ENCODE measurements at places on chromosomes 1 and 21.

- no peak for DNase-seq
Observed at GRCh38 chr1:198165927-198166647, 9.3 kb downstream of the NEK7 start.

DNA sequence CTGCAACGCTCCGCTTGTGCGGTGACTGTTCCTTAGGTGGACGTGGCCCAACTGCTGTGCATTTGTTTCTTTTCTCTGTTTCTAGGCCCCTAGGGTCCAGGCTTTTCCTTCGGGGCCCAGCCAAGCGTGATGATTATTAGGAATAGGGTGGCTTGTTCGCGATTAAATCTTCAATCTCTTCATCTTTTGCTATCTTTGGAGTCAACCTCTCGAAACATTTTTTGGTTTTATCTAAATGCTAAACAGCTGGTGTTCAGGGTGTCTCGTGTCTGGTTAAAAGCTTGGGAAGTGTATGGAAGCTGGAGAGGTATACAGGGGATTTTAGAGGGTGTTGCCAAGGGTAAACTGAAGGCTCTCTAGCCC lies 844 bp upstream of the PLD5 start:
- no peak for DNase-seq

DNA sequence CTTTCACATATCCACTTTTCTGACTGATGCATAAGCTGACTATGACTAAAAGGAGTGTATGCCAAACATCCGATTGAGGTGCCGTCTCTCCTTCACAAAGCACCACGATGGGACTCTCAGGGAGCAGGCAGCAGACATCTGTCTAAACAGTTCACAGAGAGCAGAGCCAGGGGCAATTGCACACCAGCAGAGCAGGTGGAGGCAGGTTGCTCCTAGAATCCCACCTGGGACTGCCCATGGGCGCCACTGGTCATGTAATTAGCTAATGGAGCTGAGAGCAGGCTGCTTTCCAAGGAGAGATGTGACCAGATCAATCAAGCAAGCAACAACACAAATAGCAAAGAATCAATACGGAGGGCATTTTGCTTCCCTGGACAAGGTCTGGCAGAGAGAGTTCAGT lies 30.5 kb upstream of the COA6 start:
- no peak for DNase-seq

- no peak for DNase-seq
Observed at GRCh38 chr1:78902641-78903040, 103.9 kb downstream of the ADGRL4 start.

DNA sequence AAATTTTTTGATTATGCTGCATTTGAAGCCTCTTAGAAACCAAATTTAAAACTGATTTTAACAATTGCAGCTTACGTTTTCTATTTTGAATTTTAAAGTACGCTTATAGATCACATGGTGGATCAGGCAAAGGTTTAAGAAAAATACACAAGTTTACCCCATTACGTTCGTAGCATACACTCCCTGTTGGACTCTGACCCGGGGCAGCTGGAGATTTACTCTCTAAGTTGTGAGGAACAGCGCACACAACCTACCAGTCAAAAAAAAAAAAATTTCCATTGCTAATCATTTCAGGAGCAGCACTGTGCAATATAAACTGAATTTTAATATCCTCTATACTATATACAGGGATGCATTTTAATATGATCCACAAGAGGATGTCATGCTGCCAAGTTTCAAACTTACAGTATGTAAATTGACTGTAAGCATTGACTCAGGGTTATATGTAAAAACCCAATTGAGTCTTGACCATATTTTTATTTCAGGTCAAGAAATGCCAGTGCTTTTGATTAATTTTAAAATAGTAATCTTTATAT lies 20.4 kb downstream of the CSDE1 start:
- no peak for DNase-seq

- no peak for DNase-seq
Observed at GRCh38 chr1:9352377-9353134, 59.9 kb downstream of the SPSB1 start.

DNA sequence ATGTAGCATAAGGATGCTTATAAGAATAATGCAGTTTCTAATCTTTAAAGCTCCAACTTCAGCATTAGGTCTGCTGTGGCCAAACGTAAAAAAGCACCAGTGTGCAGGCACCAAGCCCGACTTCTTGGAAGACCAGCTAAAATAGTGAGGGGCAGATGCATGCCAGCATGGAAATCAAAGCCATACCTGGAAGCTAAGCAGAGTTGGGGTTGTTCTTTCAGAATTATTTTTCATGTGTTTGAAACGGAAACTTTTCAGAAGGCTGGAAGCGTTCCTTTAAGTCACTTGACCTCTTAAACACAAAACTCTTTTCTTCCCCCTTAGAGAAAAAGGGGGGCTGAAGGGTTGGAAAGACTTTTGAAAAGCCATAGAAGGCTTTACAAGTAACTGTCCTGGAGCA lies 329.2 kb upstream of the C1orf87 start:
- no peak for DNase-seq

DNA sequence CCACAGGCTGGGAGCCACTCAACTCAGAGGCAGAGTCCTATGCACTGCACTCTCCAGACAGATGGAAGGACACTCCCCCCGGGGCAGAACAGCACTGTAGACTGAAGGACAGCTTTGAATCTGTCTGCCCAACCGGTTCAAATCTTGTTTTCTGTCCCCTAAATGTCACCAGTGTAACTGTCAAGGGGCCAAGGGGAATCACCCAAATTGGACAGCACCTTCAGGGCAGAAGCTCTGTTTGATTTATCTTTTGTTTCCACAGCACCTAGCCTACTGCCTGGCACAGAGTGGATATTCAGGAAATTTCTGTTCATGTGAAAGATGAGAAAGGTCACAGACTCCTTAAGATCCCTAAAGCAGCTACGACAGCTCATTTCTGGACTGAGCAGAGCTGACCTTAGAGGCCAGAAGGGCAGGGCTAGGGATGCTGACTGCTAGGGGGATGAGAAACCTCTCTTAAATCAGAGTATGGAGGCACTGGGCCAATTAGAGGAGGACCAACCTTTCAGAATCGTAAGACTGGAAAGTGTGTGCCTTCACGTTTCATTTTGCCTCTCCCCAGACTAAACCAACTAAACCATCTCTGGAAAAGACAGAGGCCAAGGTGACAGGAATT lies 41.0 kb downstream of the ITPKB start:
- DNase-seq = no peak

GRCh38 chr1:69572921-69573320 lies 5.2 kb downstream of the LRRC7 start:
- DNase-seq = no peak

DNA sequence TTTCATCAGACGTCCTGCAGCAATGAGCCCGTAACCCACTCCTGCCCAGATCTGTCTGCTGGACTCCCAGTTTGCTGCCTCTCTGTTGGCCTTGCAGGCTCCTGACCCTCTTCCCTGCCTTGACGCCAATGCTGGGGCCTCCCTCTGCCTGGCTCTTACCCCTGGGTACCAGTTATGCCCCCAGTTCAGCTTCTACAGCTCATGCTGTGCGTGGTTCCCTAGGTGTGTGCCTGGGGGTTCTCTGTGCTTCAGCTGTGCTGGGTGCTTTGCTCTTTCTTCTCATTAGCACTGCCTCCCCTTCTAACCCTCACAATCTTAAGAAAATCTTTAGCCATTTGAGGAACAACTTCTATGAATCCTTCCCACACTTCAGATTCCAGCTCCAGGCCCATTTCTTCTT lies 151.4 kb downstream of the ZSCAN20 start:
- no peak for DNase-seq

GRCh38 chr1:211731456-211732292 lies 56.3 kb upstream of the NEK2 start:
- DNase-seq = no peak

GRCh38 chr1:205664399-205665017 lies 15.8 kb downstream of the SLC45A3 start:
- DNase-seq = no peak

DNA sequence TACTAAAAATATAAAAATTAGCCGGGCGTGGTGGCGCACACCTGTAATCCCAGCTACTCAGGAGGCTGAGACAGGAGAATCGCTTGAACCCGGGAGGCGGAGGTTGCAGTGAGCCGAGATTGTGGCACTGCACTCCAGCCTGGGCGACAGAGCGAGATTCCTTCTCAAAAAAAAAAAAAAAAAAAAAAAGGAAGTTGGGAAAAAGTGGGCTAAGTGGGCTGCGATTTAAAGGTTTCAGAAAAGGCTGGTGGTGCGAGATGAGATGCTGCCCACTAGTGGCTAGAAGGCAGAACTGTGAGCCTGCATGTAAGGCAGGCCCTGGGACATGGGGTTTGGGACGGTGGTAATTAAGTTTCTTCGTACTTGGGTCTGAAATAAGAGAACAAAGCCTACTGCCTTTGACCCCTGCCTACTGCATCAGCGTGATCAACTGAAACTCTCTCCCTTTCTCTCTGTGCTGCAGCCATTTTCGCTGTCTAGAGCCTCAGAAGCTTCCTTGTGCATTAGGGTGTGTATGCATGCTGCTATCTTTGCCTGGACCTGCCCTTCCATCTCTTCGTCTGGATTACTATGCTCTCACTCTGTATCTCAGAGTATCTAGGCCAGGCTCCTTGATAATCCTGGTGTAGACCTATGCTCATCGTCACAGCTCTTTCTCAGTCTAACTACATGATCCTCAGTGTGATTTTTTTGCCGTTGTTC lies 12.4 kb downstream of the FMOD start:
- DNase-seq = no peak

DNA sequence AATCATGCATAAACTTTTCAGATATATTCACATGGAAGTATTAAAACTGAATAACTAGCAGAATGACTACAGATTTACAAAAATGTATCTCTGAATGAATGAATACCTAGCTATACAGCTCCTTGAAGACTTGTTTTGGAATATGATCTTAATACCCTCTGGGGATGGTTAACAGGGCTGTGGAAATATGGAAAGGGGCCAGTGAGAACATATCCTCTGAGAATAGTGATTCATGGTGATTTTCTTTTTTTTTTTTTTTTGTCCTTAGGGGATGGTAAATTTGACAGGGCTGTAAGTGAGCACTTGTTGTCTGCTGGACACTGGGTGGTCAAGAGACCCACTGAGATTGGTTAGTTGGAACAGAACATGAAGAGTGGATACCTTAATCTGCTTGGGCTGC lies 80.7 kb upstream of the HP1BP3 start:
- no peak for DNase-seq

GRCh38 chr1:12604114-12604874 lies 13.7 kb downstream of the DHRS3 start:
- DNase-seq = no peak

DNA sequence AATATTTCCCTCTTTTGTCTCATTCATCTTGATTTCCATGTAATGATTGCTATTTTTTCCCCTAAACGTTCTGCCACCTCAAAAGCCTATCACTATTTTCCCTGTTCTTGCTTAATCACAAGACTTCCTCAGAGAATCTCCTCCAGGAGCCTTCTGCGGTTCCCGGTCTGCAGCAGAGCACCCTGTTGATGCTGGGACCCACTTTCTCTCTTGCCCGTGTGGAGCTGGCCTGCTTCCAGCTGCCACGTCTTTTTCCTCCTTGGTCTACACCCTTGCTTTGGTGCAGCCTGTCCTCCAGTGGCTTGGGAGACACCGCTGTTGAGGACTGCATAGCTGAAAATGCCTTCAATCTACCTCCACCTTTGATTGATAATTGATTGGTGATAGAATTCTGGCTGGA lies 70.0 kb upstream of the COA6 start:
- DNase-seq = no peak

DNA sequence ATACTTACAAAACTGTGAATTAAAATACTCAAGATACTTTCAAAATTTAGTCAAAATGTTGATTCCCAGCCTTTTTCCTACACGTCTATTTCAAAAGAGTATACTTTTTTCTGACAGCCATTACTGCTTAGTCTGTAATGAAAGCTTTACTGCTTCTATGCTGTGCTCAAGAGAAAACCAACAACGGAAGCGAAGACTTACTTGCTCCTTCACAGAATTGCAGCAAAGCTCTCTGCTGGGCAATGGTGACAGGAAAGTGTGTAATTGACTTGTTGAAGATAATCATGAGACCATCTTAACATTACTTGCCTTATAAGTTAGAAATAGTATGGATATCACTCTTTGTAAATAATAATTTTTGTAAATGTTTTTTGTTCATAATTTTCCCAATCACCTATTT lies 1.7 kb upstream of the DYNLT5 start:
- no peak for DNase-seq

DNA sequence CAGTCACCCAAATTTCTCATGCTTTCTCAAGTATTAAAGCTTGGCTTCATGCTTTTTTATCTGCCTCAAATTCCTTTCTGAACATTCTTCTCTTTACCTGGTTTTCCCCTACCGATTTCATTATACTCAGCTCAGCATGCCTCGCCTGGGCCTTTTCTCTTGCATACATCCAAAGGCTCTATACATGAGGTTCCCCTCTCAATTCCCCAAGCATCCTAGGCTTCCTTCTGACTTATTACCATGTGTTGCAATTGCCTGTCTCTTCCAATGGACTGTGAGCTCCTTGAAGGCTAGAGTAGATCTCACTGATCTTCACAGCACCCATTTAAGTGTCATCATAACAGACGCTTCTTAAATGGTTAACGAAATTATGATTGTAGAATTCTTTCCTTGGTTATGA lies 24.1 kb upstream of the CYP4A22 start:
- DNase-seq = no peak

- no peak for DNase-seq
Observed at GRCh38 chr1:200530623-200531261, 89.8 kb downstream of the KIF14 start.

GRCh38 chr1:92367496-92367895 lies 68.6 kb downstream of the RPAP2 start:
- DNase-seq = no peak

DNA sequence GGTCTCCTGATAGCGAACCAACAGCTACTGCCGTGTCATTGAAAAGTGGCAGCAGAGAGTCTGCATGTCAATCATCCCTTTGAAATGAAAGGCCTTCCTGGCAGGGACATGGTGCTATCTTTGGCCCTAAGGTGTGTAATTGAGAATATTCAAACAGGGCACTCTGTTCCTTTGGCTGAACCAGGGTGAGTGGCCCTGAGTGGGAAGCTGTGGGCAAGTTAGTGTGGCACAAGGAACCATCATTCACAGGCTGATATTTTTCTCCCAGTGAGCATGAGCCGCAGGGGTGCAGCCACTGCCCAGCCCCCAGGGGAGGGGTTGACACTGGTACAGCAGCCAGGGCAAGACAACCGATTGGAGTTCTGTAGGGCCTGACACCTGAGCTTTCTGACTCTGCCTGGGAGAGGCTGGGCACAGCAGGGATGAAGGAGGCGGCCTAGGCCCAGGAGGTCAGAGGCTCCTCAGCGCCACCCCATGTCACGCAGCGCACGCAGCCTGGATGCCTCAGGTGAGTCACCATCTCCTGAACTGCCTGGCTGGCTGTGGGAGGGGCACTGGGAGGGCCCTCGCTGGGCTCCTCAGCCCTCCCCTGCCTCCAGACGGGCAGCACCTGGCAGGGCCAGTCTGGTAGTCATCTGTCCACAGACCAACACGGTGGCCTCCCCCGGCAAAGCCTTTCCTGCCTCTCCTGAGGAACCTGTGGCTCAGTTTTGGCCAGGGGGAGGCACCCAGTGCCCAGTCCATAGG lies 13.2 kb downstream of the QSOX1 start:
- DNase-seq = no peak

- DNase-seq = no peak
Observed at GRCh38 chr1:170853867-170854266, 81.5 kb upstream of the MROH9 start.

Measured in stimulated activated CD8-positive, alpha-beta memory T cell treated with anti-CD3 and anti-CD28 coated beads, Interleukin-15, amount 100 ng/mL, for 1 hour (primary cell).